ENCODE measurements at places on chromosomes 3 and 15.

DNA sequence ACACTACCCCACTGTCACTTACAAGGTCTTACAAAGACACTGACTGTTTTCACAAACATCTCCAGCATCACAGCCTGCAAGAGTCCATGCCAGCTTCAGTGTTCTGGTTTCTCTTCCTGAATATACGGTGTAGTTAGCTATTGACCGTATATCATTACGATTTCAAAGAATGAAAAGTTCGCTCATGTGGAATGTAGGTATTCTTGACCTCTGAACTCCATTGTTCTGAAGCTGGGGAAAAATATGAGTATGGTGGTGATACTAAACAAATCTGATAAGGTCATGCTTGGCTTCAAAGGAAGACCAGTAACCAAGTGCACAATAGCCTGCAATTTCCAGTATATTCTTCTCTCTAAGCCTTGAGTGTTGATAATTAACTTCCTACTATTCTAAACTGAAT is 315.7 kb upstream of the WNT5A start:
- DNase-seq = no peak

- no peak for DNase-seq
These were observed 3.9 kb downstream of the MST1R start for GRCh38 chr3:49899815-49900214.

- DNase-seq = no peak
These were observed 34.9 kb downstream of the ABHD2 start for GRCh38 chr15:89123181-89123525.

- DNase-seq = peak; percentile 16
These were observed 105.5 kb upstream of the ICE2 start for GRCh38 chr15:60584355-60584998.

GRCh38 chr3:111720681-111721380 is 125.7 kb upstream of the ZBED2 start:
- no peak for DNase-seq

GRCh38 chr3:135495891-135496290 is 469.6 kb upstream of the PPP2R3A start:
- DNase-seq = no peak

- DNase-seq = no peak
These were observed 27.1 kb downstream of the RTP3 start for GRCh38 chr3:46524832-46525231.

DNA sequence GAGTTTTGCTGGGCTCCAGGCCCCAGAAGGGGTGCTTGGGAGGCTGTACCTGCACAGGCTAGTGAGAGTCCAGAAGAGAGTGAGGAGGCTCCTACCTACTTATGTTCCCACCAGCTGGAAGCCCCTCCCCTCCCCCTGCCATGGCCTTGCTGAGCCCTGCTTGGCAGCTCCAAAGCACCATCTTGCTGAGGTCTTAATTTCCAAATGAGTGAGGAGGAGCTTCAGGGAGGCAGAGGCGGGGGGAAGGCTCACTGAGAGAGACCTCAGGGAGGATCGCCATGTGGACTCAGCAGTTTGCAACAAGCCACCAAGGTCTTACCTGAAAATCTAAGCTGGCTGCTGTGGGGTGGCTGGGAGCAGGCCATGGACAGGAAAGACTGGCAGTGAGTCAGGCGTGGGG is 8.7 kb upstream of the CACNA2D2 start:
- no peak for DNase-seq

GRCh38 chr15:97968380-97968779 is 7.9 kb downstream of the ARRDC4 start:
- no peak for DNase-seq

- DNase-seq = no peak
These were observed 722 bp downstream of the CACNA1D start for GRCh38 chr3:53495146-53495519.

DNA sequence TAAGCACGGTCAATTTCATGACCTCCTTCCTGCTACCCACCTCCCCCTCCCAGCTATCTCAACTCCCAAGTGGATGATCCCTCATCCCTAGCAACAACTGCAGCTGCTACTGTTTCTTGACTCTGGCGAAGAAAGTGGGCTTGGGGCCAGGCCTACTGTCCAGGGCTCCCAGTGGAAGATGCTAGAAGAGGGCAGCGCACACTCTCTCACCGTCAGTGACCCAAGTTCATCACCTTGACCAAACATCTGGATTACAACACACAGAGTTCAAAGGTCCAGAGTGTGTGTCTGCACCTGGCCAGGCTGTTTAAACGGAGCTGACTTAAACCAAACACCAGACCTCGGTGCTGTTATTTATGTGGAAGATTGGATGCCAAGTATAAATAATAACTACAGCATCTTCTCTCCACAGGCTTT is 385.6 kb downstream of the SHQ1 start:
- no peak for DNase-seq

- DNase-seq = no peak
These were observed 5.9 kb downstream of the ACVR2B start for GRCh38 chr3:38459499-38460048.

DNA sequence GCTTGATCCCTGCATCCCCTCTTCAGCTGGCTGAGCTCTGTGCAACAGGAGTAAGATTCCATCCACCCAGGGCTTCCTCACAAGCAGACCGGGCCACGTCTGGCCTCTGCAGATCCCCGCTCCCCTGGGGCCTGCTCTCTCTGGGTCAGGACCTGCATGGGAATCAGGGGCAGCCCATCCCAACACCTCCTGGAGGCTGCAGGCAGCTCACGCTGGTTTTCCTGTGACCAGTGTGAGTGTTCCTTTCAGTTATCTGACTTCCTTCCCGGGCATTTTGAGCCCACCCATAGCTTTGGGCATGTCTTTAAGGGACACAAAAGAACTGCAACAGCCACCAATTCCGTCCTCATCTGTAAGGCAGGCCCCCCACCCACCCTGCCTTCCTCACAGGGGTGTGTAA is 16.3 kb downstream of the NUP210 start:
- DNase-seq = no peak

DNA sequence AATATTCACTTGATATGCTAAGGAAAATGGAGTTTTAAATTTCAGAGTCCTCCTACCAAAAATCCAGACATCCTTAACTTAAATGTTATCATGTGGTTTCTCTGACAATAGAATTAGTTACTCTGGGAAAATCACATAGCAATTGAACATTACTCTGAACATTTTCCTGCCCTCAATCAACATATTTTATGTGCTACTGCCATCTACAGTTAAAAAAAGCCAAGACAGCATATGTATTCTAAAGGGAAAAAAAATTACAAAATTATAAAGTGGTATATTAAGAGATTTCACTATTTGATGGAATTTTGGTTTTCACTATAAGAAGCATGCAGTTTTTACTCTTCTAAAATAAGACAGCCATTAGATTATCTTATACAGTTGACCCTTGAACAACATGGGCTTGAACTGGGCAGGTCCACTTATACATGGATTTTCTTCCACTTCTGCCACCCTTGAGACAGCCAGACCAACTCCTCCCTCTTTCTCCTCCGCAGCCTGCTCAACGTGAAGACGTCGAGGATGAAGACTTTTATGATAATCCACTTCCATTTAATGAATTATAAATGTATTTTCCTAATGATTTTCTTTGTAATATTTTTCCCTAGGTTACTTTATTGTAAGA is 122.3 kb downstream of the ATP1B3 start:
- no peak for DNase-seq

GRCh38 chr3:25246913-25247312 is 181.2 kb upstream of the RARB start:
- no peak for DNase-seq

GRCh38 chr15:66133247-66133885 is 120.2 kb downstream of the MEGF11 start:
- DNase-seq = no peak

DNA sequence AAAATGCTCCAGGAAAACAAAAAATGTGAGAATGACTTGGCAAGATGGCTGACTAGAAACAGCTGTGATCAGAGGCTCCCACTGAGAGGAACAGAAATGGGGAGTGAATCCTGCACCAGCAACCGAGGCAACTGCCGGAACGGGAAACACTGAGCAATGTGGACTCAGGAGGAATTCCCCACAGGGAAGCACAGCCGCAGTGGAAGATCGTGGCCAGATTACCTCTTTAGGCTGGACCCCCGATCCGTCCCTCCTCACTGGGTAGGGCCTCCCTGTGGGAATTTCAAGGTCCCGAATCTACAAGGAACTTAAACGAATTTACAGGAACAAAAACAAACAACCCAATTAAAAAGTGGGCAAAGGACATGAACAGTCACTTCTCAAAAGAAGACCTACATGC is 385.2 kb upstream of the MCTP2 start:
- no peak for DNase-seq

GRCh38 chr3:196050597-196050996 is 31.3 kb downstream of the TFRC start:
- DNase-seq = no peak

DNA sequence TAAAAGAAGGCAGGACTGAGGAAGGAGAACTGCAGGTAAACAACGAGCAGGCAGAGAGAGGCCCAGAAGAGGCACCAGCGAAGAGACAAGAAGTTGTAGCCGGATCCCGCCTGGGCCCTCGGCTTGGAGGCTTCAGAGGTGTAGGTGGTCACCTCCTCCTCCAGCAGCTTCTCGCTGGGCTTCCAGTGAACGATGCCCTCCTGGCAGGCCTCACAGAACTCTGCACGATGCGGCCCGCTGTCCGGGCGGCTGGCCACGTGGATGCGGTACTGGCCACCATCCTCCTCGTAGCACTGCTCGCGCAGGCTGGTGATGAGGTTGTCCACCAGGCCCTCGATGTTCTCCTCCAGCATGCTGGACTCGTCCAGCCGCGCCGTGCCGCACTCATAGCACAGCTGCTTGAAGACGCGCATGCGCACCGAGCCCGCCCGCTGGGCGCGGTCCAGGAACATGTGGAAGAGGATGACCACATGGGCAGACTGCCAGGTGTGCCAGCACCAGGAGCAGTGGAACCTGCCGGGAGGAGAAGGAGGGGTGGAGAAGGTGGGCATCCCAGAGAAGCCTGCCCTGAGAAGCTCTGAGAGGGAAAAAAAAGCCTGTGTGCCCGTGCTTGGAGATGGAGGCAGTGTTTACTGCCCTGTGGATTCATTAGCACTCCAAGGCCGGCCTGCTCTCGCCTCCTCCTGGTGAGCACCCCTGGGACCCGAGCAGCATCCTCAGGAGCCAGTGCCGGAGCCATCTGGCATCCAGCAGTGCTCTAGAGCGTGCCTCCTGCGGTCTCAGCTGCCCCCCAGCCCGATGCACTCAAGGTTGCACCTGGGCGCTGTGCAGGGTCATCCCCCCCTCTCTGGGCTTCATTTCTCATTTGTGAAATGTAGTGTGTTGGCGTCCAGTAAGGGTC is 3.6 kb downstream of the RTP2 start:
- no peak for DNase-seq

GRCh38 chr3:2099779-2100191 is 1.1 kb downstream of the CNTN4 start:
- no peak for DNase-seq

GRCh38 chr3:69499899-69500421 is 114.1 kb upstream of the FRMD4B start:
- no peak for DNase-seq

DNA sequence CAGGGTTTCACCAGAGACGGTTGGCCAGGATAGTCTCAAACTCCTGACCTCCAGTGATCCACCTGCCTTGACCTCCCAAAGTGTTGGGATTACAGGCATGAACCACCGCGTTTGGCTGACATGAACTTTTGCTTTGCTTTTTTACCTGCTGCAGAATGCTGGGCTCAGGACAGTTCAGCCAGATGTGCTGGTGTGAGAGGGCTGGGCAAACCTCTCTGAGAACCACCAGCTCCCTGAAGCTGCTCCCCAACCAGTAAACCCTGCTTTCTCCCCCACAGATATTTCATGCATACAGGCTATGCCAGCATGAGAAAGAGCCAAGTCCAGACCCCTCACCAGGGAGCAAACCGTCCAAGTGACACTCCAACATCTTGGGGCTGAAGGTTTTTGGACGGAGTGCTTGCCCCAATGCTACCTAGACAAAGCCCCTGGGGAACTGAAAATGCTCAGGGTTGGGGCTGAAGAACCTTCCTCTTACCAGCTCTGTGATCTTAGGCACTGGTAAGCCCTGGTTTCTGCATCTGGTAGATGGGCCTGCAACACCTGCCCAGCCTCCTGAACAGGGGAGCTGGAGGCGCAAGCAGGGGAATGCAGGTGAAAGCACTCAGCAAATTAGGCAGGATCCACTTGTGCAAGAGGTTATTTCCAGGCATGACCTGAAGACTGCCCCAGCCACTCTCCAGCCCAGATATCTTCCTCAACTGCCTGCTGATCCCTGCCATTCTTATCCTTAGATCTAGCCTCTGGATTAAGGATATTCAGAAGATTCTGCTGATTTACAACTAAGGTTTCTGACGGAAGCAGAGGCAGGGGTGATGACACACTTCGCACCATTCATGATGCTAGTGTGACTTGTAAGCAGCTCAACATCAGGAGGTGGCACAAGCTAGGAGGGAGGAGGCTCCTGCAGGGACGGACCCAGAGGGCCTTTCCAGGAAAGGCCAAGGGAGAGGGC is 78.8 kb downstream of the TLE3 start:
- no peak for DNase-seq

- no peak for DNase-seq
These were observed 6.8 kb downstream of the PCSK6 start for GRCh38 chr15:101482526-101483371.

Data from CD4-positive, alpha-beta T cell treated with Interferon gamma for 1 hour (primary cell).